Naive thymus-derived CD4-positive, alpha-beta T cell (primary cell): ENCODE measurements at places on chromosomes 13 and 19.
A peak's percentile ranks its signal among the peaks of the same experiment; 100 is the strongest.

DNA sequence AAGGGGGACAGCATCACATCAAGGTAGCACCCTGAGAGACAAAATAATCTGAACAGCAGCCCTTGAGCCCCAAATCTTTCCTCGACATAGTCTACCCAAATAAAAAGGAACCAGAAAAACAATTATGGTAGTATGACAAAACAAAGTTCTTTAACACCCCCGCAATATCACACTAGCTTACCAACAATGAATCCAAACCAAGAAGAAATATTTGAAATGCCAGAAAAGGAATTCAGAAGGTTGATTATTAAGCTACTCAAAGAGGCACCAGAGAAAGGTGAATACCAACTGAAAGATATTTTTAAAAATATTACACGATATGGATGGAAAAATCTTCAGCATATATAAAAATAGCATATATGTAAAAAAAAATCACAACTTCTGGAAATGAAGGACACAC is 252.9 kb upstream of the SLITRK6 start:
- H3K4me1 ChIP-seq = no peaks in the 10 kb centered on the region
- H3K36me3 ChIP-seq = no peaks in the 10 kb centered on the region
- no peak overlapping the region for H3K27ac ChIP-seq
- no peak for DNase-seq
- no peaks in the 10 kb centered on the region for H3K27me3 ChIP-seq

DNA sequence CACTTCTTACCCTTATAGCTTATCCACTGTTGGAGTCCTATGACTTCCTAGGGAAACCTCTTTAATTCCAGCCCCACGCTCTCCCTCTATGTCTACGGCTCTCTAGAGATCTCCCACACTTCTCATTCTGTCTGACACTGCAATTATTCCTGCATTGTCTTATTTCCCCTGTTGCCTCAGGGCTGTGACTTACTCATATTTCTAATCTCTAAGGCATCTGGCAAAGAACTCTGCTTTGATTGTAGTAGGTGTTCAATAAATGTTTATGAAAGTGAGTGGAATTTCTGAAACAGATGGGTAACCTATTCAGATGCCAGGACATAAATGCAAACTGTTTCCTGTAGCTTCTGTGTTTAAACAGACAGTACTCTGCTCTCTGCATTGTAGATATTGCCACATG is 102.4 kb upstream of the SERTM1 start:
- no peaks in the 10 kb centered on the region for H3K4me1 ChIP-seq
- no peak overlapping the region for H3K27ac ChIP-seq
- DNase-seq = no peak
- no peaks in the 10 kb centered on the region for H3K36me3 ChIP-seq
- H3K27me3 ChIP-seq = no peaks in the 10 kb centered on the region
- no peak overlapping the region for H3K4me3 ChIP-seq

DNA sequence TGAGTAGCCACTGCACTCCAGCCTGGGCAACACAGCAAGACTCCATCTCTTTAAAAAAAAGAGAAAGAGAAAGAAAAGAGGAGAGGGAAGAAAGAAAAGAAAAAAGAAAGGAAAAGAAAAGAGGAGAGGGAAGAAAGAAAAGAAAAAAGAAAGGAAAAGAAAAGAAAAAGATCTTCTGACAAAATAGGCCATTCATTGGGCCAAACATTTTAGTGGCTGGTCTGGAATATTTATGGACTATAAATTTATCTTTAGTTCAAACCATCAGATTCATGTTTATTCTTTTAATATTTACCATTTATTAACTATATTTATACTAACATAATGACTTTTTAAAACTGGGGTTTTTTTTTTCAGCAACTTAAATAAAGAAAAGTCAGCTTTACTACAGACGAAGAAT is 85.6 kb upstream of the KLF5 start:
- no peaks in the 10 kb centered on the region for H3K36me3 ChIP-seq
- no peaks in the 10 kb centered on the region for H3K27me3 ChIP-seq

DNA sequence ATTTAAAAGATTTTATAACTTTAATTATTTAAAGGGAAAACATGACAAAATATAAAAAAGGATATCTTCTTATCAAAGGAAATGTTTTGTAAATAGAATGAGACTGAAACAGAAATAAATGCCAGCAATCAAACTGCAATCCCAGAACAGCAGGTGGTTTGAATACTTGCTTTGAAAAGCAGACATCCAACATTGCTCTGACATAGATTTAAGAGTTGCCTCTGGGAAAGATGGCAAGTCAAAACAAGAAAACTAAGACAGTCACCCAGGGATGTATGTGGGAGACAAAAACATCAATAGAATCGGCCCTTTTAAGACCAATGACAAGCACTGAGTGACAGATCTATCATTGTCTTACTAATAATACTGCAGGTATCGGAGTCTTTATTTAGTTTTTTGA is 789.7 kb upstream of the GPC6 start:
- H3K27me3 ChIP-seq = no peaks in the 10 kb centered on the region
- H3K4me3 ChIP-seq = no peak overlapping the region
- H3K4me1 ChIP-seq = no peaks in the 10 kb centered on the region
- no peak for DNase-seq

DNA sequence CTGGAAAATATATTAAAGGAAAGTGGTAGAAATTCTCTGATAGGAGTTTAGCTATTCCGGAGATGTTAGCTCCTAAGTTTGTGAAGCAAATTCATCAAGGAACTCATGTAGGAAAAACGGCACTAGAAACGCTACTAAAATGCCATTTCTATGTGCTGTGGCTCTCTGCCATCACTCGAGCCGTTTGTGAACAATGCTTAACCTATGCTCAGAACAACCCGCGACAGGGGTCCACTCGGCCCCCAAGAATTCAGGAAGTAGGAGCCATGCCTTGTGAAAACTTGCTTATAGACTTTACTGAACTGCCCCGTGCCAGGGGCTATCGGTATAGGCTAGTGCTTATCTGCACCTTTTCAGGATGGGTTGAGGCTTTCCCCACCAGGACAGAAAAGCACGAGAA is 14.2 kb upstream of the SLC15A1 start:
- no peaks in the 10 kb centered on the region for H3K4me1 ChIP-seq
- H3K27me3 ChIP-seq = no peaks in the 10 kb centered on the region
- no peak for DNase-seq
- H3K4me3 ChIP-seq = no peak overlapping the region
- no peak overlapping the region for H3K27ac ChIP-seq

DNA sequence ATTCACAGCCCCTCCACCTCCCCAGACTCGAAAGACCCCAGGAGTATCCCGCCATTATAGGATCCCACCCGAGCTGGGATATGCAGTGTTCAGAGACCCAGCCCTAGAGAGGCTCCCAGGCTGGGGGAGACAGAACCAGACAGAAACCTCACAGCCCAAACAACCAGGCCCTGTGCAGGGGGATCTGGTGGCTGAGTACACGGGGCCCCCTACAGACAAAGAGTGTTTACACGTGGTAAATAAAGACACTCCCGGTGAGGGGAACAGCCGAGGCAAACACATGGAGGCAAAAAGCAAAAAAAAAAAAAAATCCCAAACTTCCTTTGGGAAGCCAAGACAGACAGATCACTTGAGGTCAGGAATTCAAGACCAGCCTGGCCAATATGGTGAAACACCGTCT is 25.1 kb downstream of the TINCR start:
- H3K4me3 ChIP-seq = no peak overlapping the region
- H3K4me1 ChIP-seq = no peaks in the 10 kb centered on the region
- DNase-seq = no peak
- H3K27me3 ChIP-seq = no peaks in the 10 kb centered on the region

GRCh38 chr13:46179491-46179908 is 2.5 kb downstream of the LCP1 start:
- peak overlapping the region; percentile 66 for H3K4me3 ChIP-seq
- peak; percentile 72 for DNase-seq
- H3K27ac ChIP-seq = peak overlapping the region; percentile 82
- peaks cover 57% of the 10 kb centered on the region for H3K4me1 ChIP-seq
- no peaks in the 10 kb centered on the region for H3K27me3 ChIP-seq
- no peaks in the 10 kb centered on the region for H3K36me3 ChIP-seq

GRCh38 chr13:41917641-41918040 is 43.3 kb downstream of the VWA8 start:
- H3K27ac ChIP-seq = no peak overlapping the region
- H3K4me3 ChIP-seq = no peak overlapping the region
- peaks cover 11% of the 10 kb centered on the region for H3K4me1 ChIP-seq
- H3K27me3 ChIP-seq = no peaks in the 10 kb centered on the region
- peak; percentile 24 for DNase-seq
- no peaks in the 10 kb centered on the region for H3K36me3 ChIP-seq

GRCh38 chr13:100483139-100483538 is 105.5 kb downstream of the GGACT start:
- H3K27me3 ChIP-seq = no peaks in the 10 kb centered on the region
- no peaks in the 10 kb centered on the region for H3K36me3 ChIP-seq
- H3K27ac ChIP-seq = no peak overlapping the region
- H3K4me3 ChIP-seq = no peak overlapping the region
- H3K4me1 ChIP-seq = no peaks in the 10 kb centered on the region

- DNase-seq = no peak
- no peaks in the 10 kb centered on the region for H3K27me3 ChIP-seq
- H3K27ac ChIP-seq = peak overlapping the region; percentile 69
Observed at GRCh38 chr13:49995625-49996101, 1.2 kb upstream of the TRIM13 start.

DNA sequence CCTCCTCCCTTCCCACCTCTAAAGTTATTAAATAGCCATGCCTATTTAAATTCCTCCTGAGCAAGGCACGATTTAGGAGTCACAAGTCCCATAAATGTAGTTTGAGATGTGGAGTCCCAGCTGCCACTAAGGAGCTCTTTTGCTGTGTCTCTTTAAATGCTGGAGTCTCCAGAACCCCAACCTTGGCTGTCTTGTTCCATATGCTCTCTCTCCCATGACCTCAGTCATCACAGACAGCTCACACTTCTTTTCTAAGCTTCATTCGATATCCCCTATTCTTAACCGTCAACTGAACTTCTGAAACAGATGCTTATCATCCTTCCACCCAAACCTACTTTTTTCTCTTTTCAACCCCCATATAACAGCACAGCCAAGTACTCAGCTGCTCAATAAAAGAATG is 197.1 kb downstream of the VWA8 start:
- no peak for DNase-seq
- H3K27ac ChIP-seq = no peak overlapping the region
- H3K27me3 ChIP-seq = no peaks in the 10 kb centered on the region
- no peaks in the 10 kb centered on the region for H3K36me3 ChIP-seq
- no peak overlapping the region for H3K4me3 ChIP-seq
- no peaks in the 10 kb centered on the region for H3K4me1 ChIP-seq

DNA sequence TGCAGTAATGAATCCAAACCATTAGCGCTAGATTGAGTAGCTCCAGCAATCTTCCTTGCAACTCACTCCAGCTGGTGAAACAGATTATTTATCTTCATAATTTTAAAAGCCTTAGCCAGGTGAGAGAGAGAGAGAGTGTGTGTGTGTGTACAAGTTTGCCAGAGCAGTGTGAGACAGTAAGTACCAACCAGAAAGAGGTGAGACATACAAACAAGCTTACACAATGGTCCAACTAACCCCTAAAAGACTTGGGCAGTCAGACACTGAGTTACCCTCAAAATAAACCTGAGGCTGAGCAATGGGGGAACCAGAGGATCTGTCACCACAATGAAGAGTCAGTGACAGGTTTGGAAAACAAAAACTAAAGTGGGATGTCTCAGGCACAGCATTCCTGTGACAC is 8.1 kb upstream of the THSD1 start:
- H3K4me3 ChIP-seq = no peak overlapping the region
- no peak for DNase-seq
- H3K36me3 ChIP-seq = peaks cover 3% of the 10 kb centered on the region
- no peaks in the 10 kb centered on the region for H3K27me3 ChIP-seq
- no peak overlapping the region for H3K27ac ChIP-seq

- no peaks in the 10 kb centered on the region for H3K4me1 ChIP-seq
- DNase-seq = no peak
- no peak overlapping the region for H3K4me3 ChIP-seq
- H3K27ac ChIP-seq = no peak overlapping the region
- no peaks in the 10 kb centered on the region for H3K36me3 ChIP-seq
Observed at GRCh38 chr19:56660381-56661107, 11.0 kb downstream of the ZNF835 start.

GRCh38 chr13:80173224-80173623 is 167.7 kb downstream of the SPRY2 start:
- DNase-seq = no peak
- no peak overlapping the region for H3K4me3 ChIP-seq
- no peaks in the 10 kb centered on the region for H3K4me1 ChIP-seq
- H3K27me3 ChIP-seq = no peaks in the 10 kb centered on the region
- H3K27ac ChIP-seq = no peak overlapping the region

GRCh38 chr19:43552616-43553015 is 19.6 kb downstream of the ZNF575 start:
- no peaks in the 10 kb centered on the region for H3K27me3 ChIP-seq
- no peak overlapping the region for H3K27ac ChIP-seq
- H3K4me1 ChIP-seq = peaks cover 3% of the 10 kb centered on the region
- DNase-seq = no peak

DNA sequence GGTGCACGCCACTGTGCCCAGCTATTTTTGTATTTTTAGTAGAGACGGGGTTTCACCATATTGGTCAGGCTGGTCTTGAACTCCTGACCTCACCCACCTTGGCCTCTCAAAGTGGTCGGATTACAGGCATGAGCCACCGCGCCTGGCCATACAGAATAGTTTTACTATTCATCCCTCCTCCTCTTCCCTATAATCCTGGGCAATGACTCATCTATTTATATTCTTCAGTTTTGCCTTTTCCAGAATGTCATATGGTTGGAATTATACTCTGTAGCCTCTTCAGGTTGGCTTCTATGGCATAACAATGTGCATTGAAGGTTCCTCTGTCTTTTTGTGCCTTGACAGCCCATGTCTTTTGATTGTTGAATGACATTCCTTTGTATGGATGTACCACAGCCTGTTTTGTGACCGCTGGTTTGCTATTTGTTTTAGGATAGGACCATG is 22.2 kb upstream of the LRP3 start:
- no peak overlapping the region for H3K4me3 ChIP-seq
- no peak for DNase-seq
- peaks cover 4% of the 10 kb centered on the region for H3K36me3 ChIP-seq
- H3K4me1 ChIP-seq = peaks cover 8% of the 10 kb centered on the region

DNA sequence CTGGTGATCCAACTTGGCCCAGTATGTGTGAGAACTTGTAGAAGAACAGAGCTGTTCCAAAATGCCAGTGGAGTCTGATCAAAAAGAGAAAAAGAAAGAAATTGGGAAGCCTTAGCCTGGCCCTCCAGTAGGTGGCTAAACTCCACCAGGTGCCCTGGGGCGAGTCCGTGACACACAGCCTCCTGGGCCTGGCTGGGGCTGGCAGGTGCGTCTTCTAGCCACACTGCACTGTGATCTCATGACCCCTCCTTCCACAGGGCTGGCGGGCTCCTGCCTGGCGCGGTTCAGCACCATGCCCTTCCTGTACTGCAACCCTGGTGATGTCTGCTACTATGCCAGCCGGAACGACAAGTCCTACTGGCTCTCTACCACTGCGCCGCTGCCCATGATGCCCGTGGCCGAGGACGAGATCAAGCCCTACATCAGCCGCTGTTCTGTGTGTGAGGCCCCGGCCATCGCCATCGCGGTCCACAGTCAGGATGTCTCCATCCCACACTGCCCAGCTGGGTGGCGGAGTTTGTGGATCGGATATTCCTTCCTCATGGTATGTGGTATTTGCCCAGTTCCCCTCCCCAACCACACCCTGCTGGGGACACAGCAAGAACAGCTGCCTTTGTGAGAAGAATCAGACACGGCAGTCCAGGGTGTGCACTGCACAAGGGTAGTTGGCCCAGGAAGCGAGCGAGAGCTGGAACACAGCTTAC is 53.7 kb downstream of the RAB20 start:
- no peaks in the 10 kb centered on the region for H3K4me1 ChIP-seq
- H3K4me3 ChIP-seq = no peak overlapping the region
- no peaks in the 10 kb centered on the region for H3K27me3 ChIP-seq
- no peaks in the 10 kb centered on the region for H3K36me3 ChIP-seq

- H3K36me3 ChIP-seq = no peaks in the 10 kb centered on the region
- DNase-seq = no peak
- no peaks in the 10 kb centered on the region for H3K4me1 ChIP-seq
Observed at GRCh38 chr19:55492362-55492944, 4.2 kb downstream of the SSC5D start.
